ENCODE measurements at places on chromosomes 4 and X.

GRCh38 chr4:143148521-143148920 lies 36.2 kb upstream of the USP38 start:
- DNase-seq, result no peak

DNA sequence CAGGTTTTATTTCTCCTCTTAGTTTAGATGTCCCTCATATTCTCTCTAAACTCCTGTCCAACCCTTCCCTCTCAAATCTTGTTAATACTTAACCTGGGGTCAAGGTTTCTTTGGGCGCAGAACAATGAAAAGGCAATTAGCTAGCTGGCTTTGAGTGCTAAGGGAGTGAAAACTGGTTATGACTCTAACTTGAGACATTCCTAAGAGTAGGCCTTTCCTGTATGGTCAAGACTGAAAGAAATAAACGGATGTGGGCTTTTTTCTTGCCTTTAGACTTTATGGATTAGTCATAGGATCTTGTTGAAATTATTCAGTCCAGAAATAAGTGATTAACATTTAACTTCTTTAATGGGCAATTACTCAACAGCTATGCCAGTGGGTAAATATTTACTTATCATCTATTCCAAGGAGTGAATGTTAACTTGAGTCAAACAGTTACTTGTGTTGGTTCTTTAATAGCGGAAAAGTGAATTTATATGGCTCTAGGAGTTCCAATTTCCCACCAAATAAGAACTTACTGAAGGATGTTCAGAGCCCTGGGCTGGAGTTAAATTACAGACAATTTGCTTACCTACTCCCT lies 141.7 kb upstream of the SCML1 start:
- DNase-seq, result no peak

GRCh38 chr4:33975995-33976394 lies 2268.3 kb downstream of the ARAP2 start:
- DNase-seq, result no peak

- DNase-seq, result no peak
Observed at GRCh38 chrX:95919605-95920004, 765.0 kb upstream of the DIAPH2 start.

- no peak for DNase-seq
Observed at GRCh38 chr4:138487670-138488069, 245.5 kb upstream of the SLC7A11 start.

DNA sequence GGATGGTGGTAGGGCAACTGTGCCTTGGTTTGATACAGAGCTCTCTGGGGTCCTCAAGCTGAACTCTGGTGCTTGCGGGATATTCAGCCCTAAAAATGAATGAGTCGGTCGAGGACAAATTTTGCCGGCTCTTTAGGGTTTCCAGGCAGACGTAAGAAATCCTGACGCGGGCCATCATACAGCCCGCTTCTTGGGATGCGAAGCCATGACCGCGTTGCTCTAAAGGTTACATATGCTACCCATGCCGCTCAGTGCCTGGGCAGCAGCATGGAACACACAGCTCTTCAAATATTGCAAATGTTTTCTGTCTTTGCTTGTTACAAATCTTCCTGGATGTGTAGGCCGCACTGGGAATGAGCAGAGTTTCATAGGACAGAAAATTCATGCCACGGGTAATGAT lies 55.6 kb downstream of the NBDY start:
- no peak for DNase-seq

GRCh38 chr4:54495091-54495490 lies 162.7 kb upstream of the KIT start:
- no peak for DNase-seq

DNA sequence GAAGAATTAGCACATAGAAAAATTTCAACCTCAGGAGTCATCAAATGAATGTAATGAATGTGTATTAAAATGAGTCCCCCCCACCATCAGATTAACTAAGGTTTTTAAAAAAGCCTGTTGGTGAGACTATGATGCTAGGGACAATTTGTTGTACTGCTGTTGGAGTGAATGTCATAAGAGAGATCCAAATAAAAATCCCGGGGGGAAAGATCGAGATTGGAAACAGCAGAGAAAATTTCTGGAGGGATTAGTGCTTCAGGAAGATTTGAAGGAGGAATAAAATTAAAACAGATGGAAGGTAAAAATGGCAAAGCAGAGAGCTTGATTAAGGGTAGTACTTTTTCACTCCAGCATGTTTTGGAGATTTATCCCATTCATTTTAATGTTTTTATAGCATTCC lies 25.9 kb upstream of the SFRP2 start:
- no peak for DNase-seq

All from DMS153 (cell line).